ENCODE measurements at places on chromosomes 1 and 21.
A peak's percentile ranks its signal among the peaks of the same experiment; 100 is the strongest.

DNA sequence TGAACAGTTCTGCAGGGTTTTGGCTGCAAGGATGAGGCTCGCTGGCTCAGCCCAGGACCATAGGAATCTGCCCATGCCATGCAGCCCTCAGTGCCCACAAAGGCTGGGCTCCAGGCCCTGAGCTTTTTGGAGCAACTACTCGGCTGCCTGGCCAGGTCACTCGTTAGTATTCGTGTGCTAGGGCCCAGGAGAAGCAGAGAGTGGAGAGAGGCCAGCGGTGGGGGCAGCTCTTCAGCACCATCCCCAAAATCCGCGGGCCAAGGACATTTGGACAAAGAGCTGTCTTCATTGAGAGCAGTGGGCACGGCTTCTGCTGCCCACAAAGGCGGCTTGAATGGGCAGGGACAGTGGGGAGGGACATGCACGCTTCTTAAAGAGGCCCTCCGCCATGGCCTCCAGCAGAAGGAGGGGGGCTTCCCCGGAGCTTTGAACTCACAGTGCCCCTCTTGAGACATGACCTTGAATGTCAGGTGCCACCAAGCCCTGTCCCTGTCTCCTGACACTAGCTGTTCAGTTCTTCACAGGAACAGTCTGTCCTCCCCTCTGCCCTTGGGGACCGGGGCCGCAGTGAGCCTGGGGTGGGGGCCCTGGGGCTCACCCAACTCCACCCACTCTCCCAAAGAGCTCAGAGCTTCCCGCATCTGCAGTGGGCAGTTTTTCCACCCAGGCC is 106.1 kb upstream of the ARHGEF16 start:
- no peak for DNase-seq

DNA sequence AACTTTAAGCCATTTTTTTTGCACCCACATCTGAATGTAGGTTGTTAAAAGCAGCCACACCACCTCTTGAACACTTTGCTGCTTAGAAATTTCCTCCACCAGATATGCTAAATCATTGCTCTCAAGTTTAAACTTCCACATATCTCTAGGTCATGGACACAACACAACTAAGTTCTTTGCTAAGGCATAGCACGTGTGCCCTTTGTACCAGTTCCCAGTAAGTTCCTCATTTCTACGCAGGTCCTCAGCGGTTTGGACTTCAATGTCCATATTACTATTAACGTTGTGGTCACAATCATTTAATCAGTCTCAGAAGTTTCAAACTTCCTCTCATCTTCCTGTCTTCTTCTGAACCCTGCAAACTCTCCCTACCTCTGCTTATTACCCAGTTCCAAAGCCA is 661.6 kb upstream of the PKN2 start:
- DNase-seq = no peak

DNA sequence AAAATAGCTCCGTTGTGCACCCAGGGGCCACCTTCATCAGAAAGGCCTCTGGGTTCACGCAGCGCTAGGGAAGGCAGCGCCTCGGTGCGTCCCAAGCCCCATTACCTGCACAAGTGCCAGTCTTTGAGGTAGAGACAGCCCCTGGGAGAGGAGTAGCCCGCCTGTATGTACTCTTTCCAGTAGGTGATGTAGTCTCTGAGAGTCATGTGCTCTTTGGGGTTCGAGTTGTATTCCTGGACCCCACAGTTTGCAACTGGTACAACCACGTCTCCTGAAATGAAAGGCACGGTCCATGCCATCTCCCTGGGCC is 601 bp downstream of the JMJD4 start:
- no peak for DNase-seq

DNA sequence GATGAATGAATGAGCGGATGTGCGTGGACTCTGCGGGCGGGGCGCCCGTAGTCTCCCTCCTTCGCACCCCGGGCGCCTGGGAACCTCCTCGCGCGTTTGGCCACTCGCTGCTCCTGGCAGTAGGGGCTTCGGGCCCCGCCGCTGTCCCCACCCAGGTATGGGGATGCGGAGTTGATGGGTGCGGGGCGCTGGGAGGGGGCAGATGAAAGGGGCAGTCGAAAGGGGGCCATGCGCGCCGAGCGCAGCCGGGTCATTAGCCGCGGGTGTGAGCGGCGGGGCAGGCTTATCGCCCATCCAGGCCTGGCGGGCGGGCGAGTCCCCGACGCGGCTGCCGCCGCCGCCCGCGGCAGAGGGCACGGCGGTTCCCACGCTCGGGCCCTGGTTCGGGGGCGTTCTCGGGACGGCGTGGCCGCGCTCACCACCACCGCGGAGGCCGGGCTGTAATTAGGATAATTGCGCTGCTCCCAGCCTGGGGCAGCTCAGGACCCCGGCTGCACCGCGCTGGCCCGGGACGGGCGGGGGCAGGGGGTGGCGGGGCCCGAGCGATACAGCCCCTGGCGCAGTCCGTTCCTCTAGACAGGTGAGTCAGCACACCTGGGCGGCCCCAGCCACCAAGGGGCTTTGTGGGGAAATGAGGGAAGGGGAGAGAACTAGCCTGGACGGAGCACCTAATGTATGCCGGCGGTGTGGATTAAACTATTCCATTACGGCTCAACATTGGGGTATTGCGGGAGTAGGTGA is 22.1 kb upstream of the CITED4 start:
- no peak for DNase-seq

GRCh38 chr1:212315907-212316306 is 30.7 kb downstream of the PPP2R5A start:
- DNase-seq = no peak

GRCh38 chr1:198101716-198102453 is 54.9 kb upstream of the NEK7 start:
- no peak for DNase-seq

DNA sequence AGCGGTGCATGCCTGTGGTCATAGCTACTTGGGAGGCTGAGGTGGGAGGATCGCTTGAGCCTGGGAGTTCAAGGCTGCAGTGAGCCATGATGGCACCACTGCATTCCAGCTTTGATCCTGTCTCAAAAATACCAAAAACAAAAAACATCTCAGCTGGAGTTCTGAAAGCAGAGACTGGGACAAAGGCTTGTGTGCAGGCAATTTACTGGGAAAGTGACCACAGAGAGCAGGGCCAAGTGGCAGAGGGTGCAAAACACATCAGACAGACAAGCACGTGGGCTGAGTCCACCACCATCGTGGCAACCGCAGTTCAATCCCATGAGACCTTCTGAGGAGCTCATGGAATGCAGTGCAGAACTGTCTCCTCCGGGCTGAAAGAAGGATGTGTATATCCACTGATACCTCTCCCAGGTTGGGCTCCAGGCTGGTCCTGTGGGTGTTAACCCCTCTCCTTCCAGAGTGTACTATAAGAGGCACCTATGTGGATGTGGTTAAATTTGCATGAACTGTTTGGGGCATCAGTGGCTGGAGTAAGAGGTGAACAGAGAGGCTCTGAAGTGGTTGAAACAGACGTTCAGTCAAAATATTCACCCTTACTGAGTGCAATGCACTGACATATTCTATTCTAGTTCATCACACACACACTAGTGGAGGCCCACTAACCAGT is 10.8 kb downstream of the PIGP start:
- no peak for DNase-seq

DNA sequence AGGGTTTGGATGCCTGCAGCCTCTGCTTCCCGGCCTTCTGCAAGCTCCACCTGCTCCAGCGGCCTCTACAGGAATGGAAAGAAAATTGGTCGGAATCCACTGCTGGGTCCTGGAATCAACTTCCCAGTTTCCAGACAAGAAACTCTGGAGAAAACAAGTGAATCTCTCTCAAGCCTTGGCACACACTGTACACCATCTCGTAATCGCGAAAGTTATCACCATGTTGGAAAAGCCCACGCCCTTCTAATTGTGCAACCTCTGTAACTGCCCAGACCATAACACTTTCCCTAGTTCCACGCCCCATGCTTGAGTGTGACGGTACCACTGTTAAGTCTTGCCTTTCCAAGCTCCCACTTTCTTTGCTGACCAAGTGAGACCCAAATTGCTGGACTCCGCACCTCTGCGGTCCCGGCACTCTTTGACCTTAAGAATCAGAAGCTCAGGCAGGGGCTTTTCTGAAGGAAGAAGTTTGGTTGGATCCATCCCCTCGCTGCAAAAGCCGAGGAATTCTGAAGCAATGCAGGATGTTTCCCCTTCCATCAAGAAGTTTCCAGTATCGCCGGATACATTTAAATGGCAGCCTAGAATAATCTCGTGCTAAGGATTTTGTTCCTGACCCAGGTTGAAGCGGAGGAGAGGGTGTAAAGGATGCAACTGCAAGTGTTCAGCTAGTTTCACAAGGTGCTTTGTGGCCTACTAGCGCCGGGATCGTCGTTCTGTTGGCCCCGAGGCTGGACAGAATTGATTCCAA is 6.2 kb downstream of the NR5A2 start:
- DNase-seq = no peak

DNA sequence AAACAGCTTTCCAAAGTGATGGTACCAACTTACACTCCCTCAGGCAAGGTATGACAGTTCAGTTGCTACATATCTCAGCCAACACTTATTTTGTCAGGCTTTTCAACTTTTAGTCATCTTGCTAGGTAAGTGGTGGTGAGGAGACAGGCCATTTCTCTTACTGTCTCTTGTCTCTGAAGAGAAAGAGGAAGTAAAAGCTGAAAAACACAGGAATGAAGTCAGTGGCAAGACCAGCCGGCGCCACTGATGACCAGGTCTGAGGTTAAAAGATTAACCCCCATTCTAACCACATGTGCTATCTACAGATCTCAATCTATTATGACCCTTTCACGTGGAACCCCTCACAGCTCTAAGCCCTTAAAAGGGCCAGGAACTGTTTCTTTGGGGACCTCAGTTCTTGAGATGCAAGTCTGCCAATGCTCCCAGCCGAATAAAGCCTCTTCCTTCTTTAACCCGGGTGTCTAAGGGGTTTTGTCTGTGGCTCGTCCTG is 4.2 kb downstream of the ADCY10 start:
- no peak for DNase-seq

DNA sequence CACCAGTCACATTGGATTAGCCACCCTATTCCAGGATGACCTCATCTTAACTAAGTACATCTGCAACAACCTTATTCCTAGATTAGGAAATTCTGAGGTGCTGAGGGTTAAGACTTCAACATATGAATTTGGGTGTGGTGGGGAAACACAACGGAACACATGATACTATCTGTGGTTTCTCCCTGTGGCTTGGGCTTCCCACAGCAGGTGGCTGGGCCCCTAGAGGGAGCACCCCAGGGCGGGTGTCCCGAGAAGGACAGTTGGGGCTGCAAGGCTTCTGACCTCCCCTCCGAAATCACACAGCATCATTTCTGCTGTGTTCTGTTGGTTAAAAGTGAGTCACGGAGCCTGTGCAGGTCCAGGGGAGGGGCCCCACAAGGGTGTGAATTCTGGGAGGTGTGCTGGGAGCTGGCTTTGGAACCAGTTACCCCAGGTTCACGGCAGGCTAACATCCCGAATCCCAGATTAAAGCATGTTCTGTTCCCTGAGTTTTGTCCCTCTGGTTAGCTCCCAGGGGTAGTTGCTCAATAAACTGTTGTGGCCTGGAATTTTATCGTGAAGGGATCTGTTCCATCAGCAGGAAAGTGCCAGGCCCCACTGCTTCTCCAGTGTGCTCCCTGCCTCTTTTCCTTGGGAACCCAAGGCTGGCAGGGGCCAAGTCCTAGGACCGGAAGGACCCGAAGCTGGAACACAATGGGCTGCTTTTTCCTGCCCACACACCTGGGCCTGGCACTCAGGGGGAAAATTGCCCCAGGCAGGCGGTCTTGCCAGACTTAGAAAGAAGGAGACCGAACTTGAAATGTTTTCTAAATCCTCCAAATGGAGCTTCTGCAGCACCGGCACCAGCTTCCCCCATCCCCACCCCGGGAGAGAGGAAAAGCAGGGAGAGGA is 154.0 kb upstream of the WNT4 start:
- no peak for DNase-seq

- peak; percentile 72 for DNase-seq
These were observed 106.4 kb downstream of the TBX19 start for GRCh38 chr1:168386949-168387586.

GRCh38 chr21:36820176-36821031 is 121.5 kb downstream of the SIM2 start:
- no peak for DNase-seq

GRCh38 chr1:58573138-58573537 is 3.9 kb downstream of the TACSTD2 start:
- no peak for DNase-seq

GRCh38 chr1:224799083-224799482 is 130.4 kb upstream of the DNAH14 start:
- DNase-seq = no peak

- no peak for DNase-seq
These were observed 17.1 kb upstream of the GUCA2A start for GRCh38 chr1:42181687-42182086.

GRCh38 chr1:161304927-161305866 is 4.6 kb downstream of the MPZ start:
- DNase-seq = no peak

DNA sequence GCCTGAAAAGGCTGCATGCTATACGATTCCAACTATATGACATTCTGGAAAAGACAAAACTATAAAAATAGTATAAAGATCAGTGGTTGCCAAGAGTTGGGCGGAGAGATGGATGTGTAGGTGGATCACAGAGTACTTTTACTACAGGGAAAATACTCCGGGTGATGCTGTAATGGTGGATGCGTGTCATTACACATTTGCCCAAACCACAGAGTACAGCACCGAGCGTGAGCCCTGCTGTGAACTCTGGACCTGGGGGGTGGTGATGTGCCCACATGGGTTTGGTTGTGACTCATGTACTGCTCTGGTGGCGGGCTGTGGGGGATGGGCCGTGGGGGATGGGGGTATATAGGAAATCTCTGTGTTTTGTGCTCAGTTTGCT is 162.7 kb upstream of the COL6A1 start:
- DNase-seq = no peak

GRCh38 chr1:203696673-203697072 is 68.3 kb upstream of the LAX1 start:
- no peak for DNase-seq

DNA sequence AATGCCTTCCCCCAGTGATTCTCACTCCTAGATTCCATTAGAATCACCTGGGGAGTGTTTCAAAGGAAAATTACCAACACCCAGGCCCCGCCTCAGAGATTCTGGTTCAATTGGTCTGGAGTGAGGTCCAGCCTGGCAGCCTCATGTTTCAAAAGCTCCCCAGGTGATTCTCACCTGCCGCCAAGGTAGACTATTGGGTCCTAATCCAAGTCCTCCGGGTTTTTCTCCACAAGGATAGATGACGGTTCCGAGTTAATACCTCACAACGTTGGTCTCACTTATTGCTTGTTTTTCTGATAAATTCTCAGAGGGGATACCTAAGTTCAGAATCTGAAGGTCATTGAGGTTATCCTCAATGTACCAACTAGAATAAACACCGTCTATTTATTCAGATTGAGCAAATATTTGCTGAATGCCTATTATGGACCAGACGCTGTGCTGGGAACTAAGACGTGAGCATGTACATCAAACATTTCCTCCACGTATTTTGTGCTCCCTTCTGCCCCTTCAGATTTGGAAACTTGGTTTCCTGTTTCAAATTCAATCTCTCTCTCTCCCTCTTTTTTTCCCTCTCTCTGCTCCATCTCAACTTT is 97.5 kb downstream of the SEC16B start:
- DNase-seq = peak; percentile 60

Measured in NCI-H1092 treated with DMSO at 0.1 percent for 48 hours (cell line).